ENCODE measurements at places on chromosomes 16 and 17. TPM values are rescaled to one million over a fixed set of nuclear protein-coding genes. Genes with fewer than 3 reads are reported as not detected.

DNA sequence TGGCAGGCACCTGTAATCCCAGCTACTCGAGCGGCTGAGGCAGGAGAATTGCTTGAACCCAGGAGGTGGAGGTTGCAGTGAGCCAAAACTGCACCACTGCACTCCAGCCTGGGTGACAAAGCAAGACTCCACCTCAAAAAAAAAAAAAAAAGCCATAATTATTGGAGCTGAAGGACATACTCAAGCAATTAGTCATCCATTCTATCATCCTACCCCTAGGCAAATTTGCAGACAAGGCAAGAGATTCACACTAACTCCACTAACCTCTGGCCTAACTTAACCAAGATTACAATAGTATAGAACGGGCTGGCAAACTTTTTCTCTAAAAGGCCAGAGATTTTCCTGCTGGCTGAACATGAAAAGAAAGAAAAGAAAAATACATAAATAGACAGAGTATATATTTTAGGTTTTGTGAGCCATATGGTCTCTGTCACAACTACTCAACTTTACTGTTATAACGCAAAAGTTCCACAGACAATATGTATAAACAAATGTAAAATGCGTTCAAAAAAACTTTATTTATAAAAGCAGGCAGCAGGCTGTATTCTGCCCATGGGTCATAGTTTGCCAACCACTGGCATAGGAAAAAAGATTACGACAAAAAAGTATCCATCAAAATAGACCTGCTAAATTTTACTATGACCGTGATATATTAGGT, 29.7 kb downstream of the BRIP1 start:
- no peak for DNase-seq
- H3K27me3 ChIP-seq: no peaks in the 10 kb centered on the region
- H3K27ac ChIP-seq: no peak overlapping the region
- no peaks in the 10 kb centered on the region for H3K4me1 ChIP-seq
- no peak overlapping the region for H3K4me3 ChIP-seq
- no peaks in the 10 kb centered on the region for H3K36me3 ChIP-seq

Gene C16orf96
- 0.19 TPM for total RNA-seq

DNA sequence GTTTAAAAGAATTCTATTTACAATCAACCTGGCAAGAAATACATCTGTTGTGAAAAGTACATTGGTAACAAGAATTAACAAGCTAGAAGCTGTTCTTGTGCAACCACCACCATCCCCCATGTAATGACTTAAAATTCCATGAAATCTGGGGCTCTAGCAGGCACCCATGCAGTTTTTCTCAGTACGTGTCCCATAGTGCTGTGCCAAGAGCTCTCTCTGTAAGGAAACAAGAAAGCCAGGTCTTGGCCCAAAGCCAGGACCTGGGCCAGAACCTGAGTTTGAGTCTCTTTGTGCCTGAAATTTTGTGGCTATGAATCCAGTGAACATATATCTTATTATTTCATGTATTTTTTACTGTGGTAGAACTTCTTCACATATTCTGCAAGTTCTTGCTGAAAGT, 46.6 kb downstream of the NUP93 start:
- no peak overlapping the region for H3K27ac ChIP-seq
- H3K4me1 ChIP-seq: no peaks in the 10 kb centered on the region
- no peak overlapping the region for H3K4me3 ChIP-seq
- no peaks in the 10 kb centered on the region for H3K36me3 ChIP-seq
- DNase-seq: no peak
- H3K27me3 ChIP-seq: no peaks in the 10 kb centered on the region

GRCh38 chr16:61237884-61238485, 798.3 kb downstream of the CDH8 start:
- no peaks in the 10 kb centered on the region for H3K4me1 ChIP-seq
- no peaks in the 10 kb centered on the region for H3K27me3 ChIP-seq
- H3K4me3 ChIP-seq: no peak overlapping the region

- no peak for DNase-seq
- H3K27ac ChIP-seq: no peak overlapping the region
- H3K36me3 ChIP-seq: no peaks in the 10 kb centered on the region
- H3K4me3 ChIP-seq: no peak overlapping the region
- no peaks in the 10 kb centered on the region for H3K27me3 ChIP-seq
Measured at GRCh38 chr17:32311028-32311536, 30.9 kb downstream of the C17orf75 start.
